Fibroblast of villous mesenchyme (primary cell): ENCODE measurements at places on chromosomes 1 and 21. TPM values are rescaled to one million over a fixed set of nuclear protein-coding genes. Genes with fewer than 3 reads are reported as not detected.

L1TD1 gene
- total RNA-seq = under 0.01 TPM in 1 of 2 replicates, not detected in the other

TACSTD2 gene
- 0.97 and 17.7 TPM in 2 replicates for total RNA-seq

USP16 gene
- 35.8 and 37.6 TPM in 2 replicates for total RNA-seq

RXFP4 gene
- not detected in 2 replicates for total RNA-seq

CIART gene
- total RNA-seq = 6.5 and 8.1 TPM in 2 replicates

GPATCH2 gene
- 21.9 and 28.1 TPM in 2 replicates for total RNA-seq

DMAP1 gene
- total RNA-seq = 14.7 and 19.0 TPM in 2 replicates

CFAP45 gene
- 0.32 and 0.43 TPM in 2 replicates for total RNA-seq

RUNX3 gene
- not detected in 2 replicates for total RNA-seq

EVI5 gene
- 58.7 and 69.6 TPM in 2 replicates for total RNA-seq

POLR3GL gene
- 11.2 and 14.8 TPM in 2 replicates for total RNA-seq

PPM1J gene
- 0.43 and 1.3 TPM in 2 replicates for total RNA-seq

SSX2IP gene
- total RNA-seq = 13.4 and 13.5 TPM in 2 replicates

OR2G6 gene
- not detected in 2 replicates for total RNA-seq

CDC42 gene
- 348 and 598 TPM in 2 replicates for total RNA-seq
